Activated CD4-positive, alpha-beta memory T cell treated with anti-CD3 and anti-CD28 coated beads, Interleukin-2, amount 10 ng/mL, durations not matched to agents 7 days and 5 days (primary cell): ENCODE measurements at places on chromosomes 2 and 18. TPM values are rescaled to one million over a fixed set of nuclear protein-coding genes. Genes with fewer than 3 reads are reported as not detected.

- no peaks in the 10 kb centered on the region for H3K36me3 ChIP-seq
- no peak overlapping the region for H3K27ac ChIP-seq
- H3K4me1 ChIP-seq = no peaks in the 10 kb centered on the region
- no peaks in the 10 kb centered on the region for H3K27me3 ChIP-seq
- no peak for DNase-seq
- H3K4me3 ChIP-seq = no peak overlapping the region
These were observed 571.7 kb upstream of the FANCL start for GRCh38 chr2:58812771-58813344.

- H3K36me3 ChIP-seq = no peaks in the 10 kb centered on the region
- no peak for DNase-seq
- H3K4me1 ChIP-seq = peaks cover 16% of the 10 kb centered on the region
- H3K4me3 ChIP-seq = no peak overlapping the region
These were observed 36.4 kb upstream of the SLC1A4 start for GRCh38 chr2:64952511-64953482.

Gene LRRC30
- not detected for total RNA-seq

Gene SCYGR4
- total RNA-seq = not detected

- DNase-seq = peak; percentile 19
- peaks cover 30% of the 10 kb centered on the region for H3K36me3 ChIP-seq
- no peaks in the 10 kb centered on the region for H3K27me3 ChIP-seq
- H3K27ac ChIP-seq = no peak overlapping the region
- H3K4me1 ChIP-seq = peaks cover 34% of the 10 kb centered on the region
These were observed 226.0 kb downstream of the FAM210A start for GRCh38 chr18:13500227-13500865.

- H3K36me3 ChIP-seq = no peaks in the 10 kb centered on the region
- H3K4me3 ChIP-seq = no peak overlapping the region
- DNase-seq = no peak
- H3K27ac ChIP-seq = no peak overlapping the region
- H3K4me1 ChIP-seq = no peaks in the 10 kb centered on the region
These were observed 70.5 kb downstream of the SFXN5 start for GRCh38 chr2:73000808-73001570.

Gene LAMA3
- total RNA-seq = 0.18 TPM

- peaks cover 4% of the 10 kb centered on the region for H3K27me3 ChIP-seq
- no peak for DNase-seq
- no peak overlapping the region for H3K4me3 ChIP-seq
- no peak overlapping the region for H3K27ac ChIP-seq
These were observed 212.1 kb upstream of the COPS8 start for GRCh38 chr2:236873636-236874035.

DNA sequence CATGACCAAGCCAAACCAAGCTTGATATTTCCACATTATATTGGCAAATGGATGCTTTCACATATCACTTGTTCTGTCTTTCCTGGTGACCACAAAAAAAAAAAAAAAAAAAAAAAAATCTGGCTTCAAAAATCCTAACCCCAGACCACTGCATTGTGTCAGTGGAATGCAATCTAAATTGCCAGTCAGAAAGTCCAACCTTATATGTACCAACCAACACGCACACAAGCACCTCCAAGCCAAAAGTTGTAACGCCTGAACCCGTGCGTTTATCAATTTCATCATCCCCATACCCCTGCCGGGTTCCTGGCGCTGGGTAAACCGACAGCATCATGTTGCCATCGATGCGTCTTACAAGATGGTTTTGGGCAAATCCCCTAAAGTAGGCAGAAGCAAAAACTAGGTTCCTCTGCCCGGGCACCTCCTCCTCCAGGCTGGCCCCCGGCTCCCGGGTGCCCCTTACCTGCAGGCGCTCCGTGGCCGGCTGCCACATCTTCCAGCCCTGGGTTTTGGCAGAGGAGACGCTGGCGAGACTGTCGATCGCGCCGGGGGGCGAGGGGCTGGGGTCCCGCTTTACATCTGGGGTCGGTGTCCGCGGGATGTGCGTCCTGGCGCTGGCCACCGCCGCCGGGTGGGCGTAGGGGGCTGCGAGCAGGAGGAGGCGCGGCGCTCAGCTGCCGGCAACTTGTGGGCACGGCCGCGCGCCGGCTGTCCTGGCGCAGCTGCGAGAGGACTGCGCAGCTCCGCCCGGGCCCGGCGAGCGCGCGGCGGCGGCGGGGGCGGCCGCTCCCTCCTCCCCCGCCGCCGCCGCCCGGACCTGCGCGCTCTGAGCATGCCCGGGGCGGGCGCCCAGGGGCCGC lies at the start of gene PID1:
TSS of gene PID1 (minus strand) at position 737 of the 860 bp plus-strand sequence. CDS start at position 493, 244 bp downstream.
- no peaks in the 10 kb centered on the region for H3K36me3 ChIP-seq
- H3K27ac ChIP-seq = no peak within 1 kb of the TSS
- no peak within 1 kb of the TSS for H3K4me3 ChIP-seq
- peaks cover 15% of the 10 kb centered on the region for H3K27me3 ChIP-seq

DNA sequence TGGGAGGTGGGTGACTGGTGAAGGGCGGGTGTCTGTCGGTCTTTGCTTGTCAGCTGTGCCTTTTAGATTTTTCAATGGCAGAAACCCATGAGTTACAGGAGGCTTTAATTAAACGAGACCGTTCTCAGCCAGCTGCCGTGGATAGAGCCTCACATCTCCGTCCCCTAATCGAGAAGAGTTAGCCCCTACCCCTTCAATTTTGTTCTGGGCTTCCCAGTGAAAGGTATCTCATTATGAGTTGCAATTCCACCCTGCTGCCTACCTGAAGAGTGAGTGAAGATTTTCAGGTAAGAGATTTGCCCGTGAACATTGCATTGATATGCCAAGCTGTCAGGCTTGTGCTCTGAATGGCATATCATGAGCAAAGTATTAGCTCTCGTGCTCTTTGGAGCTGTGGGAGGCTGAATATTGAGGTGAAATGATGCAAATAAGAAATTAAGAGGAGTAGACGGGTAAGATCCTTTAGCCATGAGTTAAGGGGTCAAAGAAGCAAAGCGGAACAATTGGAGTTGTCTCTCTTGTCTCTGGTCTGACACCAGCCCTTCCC lies 118.7 kb upstream of the MSTN start:
- H3K36me3 ChIP-seq = no peaks in the 10 kb centered on the region
- peaks cover 25% of the 10 kb centered on the region for H3K27me3 ChIP-seq
- H3K4me3 ChIP-seq = peak overlapping the region; percentile 21

Gene PRSS56
- total RNA-seq = not detected

GRCh38 chr2:190250421-190250820 lies 69.2 kb downstream of the HIBCH start:
- no peaks in the 10 kb centered on the region for H3K27me3 ChIP-seq
- no peaks in the 10 kb centered on the region for H3K4me1 ChIP-seq
- H3K36me3 ChIP-seq = peaks cover 20% of the 10 kb centered on the region
- no peak overlapping the region for H3K27ac ChIP-seq

- H3K27me3 ChIP-seq = peaks cover 4% of the 10 kb centered on the region
- H3K4me1 ChIP-seq = peaks cover 16% of the 10 kb centered on the region
- DNase-seq = no peak
- no peak overlapping the region for H3K4me3 ChIP-seq
These were observed 16.4 kb downstream of the CRIM1 start for GRCh38 chr2:36371928-36372391.

DNA sequence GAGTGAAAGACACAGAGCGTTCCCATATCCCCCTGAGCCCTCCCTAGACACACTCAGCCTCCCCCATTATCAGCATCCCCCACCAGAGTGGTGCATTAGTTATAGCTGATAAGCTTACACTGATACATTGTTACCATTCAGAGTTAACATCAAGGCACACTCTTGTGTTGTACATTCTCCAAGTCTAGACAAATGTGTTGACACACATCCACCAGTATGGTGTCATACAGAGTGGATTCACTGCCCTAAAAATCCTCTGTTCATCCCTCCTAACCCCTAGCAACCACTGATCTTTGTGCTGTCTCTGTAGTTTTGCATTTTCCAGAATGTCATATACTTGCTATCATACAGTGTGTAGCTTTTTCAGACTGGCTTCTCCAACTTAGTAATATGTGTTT lies 78.0 kb upstream of the RPL31 start:
- H3K27ac ChIP-seq = peak overlapping the region; percentile 44
- no peak overlapping the region for H3K4me3 ChIP-seq
- H3K4me1 ChIP-seq = peaks cover 16% of the 10 kb centered on the region
- H3K27me3 ChIP-seq = no peaks in the 10 kb centered on the region
- DNase-seq = no peak

GRCh38 chr2:174058456-174058855 lies 93.3 kb upstream of the SP3 start:
- H3K36me3 ChIP-seq = no peaks in the 10 kb centered on the region
- peaks cover 11% of the 10 kb centered on the region for H3K27me3 ChIP-seq
- H3K27ac ChIP-seq = no peak overlapping the region
- no peaks in the 10 kb centered on the region for H3K4me1 ChIP-seq
- DNase-seq = no peak
